Skin of body (tissue), 3 donors: ENCODE measurements at places on chromosomes 3 and 15.

DNA sequence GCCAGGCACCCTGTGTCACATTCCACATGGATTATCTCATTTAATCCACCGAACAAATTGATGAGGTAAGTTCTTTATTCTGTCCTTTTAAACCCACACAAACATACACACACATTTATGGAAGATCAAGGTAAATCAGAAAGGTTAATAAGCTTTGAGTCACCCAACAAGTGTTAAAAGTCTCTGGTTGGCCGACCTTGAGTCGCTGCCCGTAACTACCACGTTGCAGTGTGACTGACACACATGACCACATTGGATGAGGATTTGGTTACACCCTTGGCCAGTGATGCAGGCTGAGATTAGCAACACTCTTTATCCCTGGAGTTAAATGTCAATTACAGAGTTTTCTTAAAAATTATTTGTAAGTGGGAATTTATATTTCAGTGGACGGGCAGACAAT is 19.2 kb downstream of the FOXP1 start:
- no peak for DNase-seq

GRCh38 chr3:72753495-72753894 is 94.8 kb downstream of the SHQ1 start:
- DNase-seq, result no peak

DNA sequence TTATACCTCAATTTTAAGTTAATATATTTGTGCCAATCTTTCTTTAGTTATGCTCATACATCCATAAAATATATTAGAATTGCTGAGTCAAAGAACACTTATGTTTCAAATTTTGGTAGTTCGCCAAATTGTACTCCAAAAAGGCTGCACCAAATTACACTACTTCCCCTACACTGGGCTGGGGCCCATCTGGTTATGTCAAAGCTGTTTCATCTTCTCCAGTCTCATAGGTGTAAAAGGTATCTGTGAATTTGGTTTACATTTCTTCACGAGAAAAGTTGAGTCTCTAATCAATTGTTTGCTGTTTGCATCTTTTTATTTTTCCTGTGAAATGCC is 706 bp downstream of the FSIP1 start:
- no peak for DNase-seq

DNA sequence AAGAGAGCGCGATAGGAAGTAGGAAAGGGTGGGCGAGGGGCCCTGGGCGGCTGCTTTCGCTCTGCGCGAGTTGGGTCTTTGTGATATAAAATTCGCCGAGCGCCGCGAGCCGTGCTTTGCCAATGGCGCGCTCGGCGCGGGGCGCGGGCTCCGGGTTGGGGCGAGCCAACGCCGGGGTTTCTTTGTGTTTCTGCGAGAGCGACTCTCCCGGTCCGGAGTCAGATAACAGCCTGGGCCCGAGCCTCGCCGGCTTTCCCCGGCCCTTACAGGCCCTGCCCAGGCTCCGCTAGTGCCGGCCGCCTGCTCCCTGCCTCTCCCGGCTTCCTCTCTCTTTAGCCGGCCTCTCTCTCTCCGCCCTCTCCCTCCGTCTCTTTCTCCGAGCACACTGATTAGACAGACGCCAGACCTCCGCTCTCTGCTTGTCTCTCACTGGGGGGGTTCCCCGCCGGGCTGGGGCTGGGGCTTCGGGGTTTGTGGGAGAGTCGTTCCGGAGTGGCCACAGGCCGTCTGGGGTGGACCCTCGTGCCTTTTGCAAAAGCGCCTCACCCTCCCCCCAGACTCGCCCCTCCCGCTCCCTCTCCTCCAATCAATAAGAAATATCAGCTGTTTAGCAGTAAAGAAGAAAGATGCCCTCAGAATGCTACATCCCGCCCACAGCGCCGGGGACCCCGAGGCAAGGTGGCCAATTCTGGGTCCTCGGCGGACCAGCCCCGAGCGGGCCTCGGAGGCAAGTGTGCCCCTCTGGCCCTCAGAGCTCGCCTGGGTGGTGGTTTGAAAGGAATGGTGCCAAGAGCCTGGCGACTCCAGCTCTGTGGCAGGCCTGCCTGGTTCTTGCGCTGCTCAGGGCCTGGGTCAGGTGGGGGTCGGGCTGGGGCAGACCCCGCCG is 2.9 kb downstream of the NR2F2 start:
- DNase-seq, result no peak

DNA sequence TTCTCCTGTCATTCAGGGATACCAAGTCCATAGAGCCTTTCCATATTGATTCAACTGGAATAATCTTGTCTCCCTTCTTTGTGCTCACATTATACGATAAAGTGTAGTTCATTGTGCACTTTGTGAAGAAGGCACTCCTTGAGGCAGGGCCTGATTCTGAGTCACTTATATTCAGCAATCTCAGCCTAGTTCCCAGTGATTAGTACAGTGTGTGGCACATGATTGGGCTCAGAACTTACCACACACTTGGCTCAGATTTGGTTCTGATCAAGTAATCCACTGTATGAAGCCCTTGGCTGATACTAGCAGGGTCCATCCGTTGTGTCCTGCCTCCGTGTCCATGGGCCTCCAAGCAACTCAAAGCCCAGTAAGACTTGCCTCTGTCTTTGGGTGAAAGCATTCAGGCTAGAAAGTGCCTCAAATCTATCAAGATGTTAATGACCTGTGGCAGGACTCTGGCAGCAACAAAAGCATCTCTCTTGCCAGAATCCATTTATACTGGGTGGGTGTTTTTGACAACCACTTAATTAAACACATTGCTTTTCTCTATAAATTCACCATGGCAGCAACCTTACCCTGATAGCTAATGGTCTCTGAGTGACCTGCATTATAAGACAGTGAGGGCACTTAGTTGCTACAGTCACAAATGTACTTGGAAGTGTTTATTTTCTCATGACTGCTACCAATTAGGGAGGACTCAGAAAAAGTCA is 51.3 kb downstream of the TPRG1 start:
- DNase-seq, result no peak

GRCh38 chr3:117408811-117409210 is 699.2 kb downstream of the TUSC7 start:
- DNase-seq, result no peak

DNA sequence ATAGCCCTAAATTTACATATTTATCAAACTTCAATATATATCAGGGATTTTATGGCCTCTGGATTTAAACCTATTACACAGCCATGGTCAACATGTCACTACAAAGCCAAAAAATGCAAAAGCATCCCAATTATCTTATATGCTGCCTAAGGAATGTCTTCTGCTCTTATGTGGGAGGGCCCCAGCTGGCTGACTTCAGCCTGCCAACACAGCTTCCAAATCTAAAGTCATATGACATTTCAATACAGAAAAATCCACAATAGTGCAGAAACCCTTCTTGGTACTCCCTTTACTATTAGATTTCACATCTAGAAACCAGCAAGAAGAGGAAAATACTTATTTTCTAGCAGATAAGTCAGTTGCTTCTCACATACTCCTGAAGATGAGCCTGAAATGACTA is 6.4 kb downstream of the PFN2 start:
- DNase-seq, result no peak

- peak; percentile 67 for DNase-seq
Observed at GRCh38 chr3:88267441-88267840, 117.7 kb downstream of the C3orf38 start.

- no peak for DNase-seq
Observed at GRCh38 chr3:128884992-128885391, 5.6 kb downstream of the ACAD9 start.

DNA sequence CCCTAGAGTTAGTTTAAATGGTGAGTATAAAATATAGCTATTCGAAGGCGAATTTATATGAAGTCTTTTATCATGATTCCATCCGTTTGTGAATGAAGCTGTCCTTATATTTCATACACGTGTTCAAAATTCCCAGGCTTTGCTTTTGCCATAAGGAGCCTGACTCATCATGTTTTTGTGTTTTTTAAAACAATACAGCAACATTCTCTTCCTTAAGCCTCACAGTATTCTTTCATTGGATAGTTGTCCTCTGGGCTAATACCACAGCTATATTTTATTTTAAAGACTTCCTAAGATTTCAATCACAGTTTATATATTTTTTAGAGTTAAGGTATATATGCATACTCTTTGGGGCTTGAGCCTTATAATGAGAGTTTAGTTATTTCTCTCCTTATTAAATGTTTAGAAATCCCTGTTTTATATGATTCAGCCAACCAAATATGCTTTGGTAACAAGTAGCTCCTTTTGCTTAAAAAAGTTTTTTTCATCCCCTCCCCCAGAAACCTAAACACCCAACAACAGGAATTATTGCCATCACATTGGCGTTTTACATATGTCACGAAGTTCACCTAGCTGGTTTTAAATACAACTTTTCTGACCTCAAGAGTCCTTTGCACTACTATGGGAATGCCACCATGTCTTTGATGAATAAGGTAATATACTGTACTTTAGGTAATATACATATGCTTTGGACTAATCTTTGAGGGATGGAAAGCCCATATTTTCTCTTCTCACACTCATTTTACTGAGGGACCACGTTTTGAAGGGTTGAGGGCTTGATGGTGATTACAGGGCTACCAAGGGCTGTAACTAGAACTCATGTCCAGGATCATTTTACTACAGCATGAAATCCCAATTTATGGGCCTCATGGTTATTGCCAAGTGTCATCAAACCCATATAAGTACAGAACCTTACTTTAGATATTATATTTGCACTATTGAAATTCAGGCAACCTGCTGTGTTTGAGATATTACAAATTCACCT is 28.5 kb downstream of the ST3GAL6 start:
- no peak for DNase-seq
